ENCODE measurements at places on chromosomes 3 and 15.

GRCh38 chr3:187293516-187294430 is 2.2 kb upstream of the MASP1 start:
- DNase-seq = no peak

DNA sequence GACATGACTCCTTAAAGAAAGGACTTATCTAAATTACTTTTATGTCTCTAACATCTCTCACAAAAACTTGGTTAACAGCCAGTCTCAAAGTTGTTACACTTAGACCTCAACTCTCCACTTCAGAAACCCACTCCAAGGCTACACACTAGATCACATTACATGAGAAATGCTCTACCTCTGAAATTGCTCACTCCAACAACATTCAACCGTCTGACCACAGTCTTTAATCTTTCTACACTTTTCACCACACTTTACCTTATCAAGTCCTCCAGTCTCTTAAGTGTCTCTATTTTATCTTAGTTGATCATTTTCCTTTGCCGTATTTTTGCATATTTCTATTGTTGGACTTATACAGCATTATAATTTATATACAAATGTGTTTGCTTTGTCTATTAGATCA is 5.8 kb downstream of the SLC12A6 start:
- DNase-seq = peak; percentile 19

DNA sequence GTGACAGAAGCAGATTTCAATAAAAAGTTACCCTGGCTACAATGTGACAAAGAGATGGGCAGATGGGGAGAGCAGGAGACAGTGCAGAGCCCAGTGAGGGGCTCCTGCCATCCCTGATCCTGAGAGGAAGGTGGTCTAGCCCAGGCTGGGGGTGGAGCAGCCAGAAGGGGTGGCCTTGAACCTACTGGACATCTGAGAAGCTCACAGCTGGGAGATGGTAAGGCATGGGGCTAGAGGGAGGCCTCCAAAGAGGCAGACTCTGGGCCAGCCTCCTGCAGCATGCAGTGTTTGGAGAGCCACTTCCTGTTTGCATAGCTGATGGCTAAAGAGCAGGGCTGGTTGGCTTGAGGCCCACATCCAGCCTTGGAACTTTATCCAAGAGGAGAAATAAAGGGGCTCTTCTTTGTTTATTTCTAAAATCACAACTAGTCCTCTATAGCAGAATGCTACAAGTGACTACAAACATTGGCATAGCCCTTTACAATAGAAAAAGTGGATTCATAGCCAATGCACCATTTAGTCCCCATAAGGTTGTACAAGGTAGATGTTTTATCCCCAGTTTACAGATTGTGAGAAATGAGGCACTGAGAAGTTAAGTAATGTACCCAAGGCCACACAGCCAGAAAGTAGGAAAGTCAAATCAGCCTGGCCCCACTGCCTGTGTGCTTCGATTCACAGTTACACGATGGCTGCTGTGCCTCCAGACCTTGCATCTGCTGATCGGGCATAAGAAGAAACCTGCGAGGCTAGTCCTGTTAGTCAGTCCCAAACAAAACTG is 4.6 kb downstream of the EFCC1 start:
- DNase-seq = peak; percentile 19

- peak; percentile 43 for DNase-seq
Observed at GRCh38 chr15:48467801-48468200, 136.6 kb downstream of the DUT start.

GRCh38 chr3:58429657-58430056 is 4.0 kb downstream of the PDHB start:
- DNase-seq = peak; percentile 42

GRCh38 chr3:53161820-53162671 is 1.0 kb downstream of the PRKCD start:
- DNase-seq = peak; percentile 11

- no peak for DNase-seq
Observed at GRCh38 chr15:78620021-78620526, 722 bp downstream of the CHRNA3 start.

Data from astrocyte of the spinal cord (primary cell).